ENCODE measurements at places on chromosomes 4 and X.

GRCh38 chrX:100979881-100980607 lies 10.5 kb downstream of the ARL13A start:
- DNase-seq, result no peak

DNA sequence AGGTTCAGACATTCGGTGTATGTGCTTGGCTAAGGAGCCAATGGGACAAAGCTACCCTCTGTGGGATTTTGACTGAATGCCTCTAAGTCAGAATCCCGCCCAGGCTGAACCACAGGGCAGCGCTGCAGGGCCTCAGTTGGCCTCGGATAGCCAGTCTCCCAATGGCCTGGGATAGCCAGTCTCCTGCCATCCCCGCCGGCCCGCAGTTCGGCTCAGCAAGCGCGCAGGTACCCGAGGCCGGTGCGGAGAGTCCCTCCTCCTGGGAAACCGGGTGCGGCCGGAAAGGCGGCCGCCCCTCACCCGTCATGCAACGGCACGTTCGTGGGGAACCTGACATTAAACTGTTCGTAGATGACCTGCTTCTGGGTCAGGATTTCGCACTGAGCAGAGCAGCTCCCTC lies 16.1 kb downstream of the PPEF2 start:
- DNase-seq, result no peak

DNA sequence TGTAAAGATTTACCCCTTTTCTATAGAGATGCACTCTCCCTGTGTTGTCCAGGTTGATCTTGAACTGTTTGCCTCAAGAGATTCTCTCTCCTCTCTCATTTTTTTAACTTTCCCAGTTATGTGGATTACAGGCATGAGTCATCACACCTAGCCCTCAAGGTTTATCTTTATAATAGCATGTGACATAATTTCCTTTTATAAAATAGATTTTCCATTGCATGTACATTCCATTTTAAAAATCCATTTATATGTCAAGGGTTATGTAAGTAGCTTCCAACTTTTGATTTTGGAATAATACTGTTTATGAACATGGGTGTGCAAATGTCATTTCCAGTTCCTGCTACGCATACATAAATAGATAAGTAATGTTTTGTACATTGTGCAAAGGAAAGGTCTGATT lies 20.6 kb downstream of the ZNF721 start:
- DNase-seq, result no peak

DNA sequence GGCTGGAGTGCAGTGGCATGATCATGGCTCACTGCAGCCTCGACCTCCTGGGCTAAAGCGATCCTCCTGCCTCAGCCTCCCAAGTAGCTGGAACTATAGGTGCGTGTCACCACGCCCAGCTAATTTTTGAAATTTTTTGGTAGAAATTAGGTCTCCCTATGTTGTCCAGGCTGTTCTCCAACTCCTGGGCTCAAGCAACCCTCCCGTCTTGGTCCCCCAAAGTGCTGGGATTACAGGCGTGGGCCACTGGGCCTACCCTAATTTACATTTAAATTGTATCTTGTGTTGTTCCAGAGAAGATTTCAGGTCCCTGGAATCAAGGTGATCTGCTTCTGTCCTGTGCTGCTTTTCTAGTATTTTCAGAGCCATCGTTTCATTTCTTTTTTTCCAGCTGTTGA lies 1.2 kb upstream of the LRPAP1 start:
- DNase-seq, result no peak

- DNase-seq, result no peak
Observed at GRCh38 chr4:175932116-175932515, 120.1 kb upstream of the GPM6A start.

- no peak for DNase-seq
Observed at GRCh38 chr4:100970414-100970813, 376.9 kb downstream of the PPP3CA start.

DNA sequence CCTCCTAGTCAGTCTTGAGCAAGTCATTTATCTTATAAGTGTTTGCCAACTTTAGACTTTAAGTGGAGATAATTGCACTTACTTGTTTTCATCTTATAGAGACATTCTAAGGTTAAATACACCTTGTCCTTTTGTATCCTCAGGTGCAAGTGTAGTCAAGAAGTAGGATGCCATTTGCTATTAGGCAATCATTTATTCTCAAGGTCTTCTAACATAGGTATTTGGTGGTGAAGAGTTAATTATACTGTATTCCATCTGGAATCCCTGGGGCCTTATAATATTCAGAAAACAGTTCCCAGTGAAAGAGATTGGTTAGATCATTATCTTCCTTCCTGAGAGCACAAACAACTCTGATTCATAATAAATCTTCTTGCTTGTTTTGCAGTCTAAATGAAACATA lies 23.7 kb downstream of the SULT1E1 start:
- no peak for DNase-seq

DNA sequence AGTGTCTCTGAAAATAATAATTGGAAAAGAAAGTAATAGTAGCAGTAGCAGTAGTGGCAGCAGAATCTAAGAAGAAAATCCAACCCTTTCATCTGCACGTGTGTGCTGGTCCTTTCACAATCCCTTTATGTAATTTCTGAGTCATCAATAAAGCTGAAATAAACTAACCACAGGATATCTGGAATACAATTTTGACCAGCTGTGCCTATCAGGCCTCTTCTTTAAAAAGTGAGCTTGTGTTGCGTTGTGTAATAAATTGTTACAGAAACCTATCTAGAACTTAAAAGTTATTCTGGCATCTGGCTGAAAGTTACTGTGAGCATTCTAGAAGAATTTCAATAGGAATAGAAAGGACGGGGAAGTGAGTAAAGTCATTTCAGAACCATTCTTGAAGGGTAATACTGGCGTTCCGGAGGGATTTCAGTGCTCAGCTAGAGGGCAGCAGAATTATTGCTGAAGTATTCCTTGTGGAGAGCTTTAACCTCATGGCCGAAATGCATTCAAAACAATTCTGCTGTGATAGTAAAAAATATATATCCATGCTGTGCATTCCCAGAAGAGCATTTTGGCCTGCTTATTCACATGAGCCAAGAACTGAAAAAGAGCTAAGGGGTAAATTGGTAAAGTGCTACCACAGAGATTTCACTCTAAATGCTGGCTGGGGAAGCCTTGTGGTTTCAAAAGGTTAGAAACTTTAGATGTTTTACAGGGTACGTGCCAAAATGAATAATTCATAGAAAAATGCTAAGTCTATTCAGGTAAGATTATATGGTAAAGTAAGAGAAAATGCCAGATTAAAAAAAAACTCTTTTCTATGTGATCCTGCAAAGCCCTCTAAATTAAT lies 260.6 kb downstream of the NKX6-1 start:
- DNase-seq, result peak; percentile 14

- DNase-seq, result no peak
Observed at GRCh38 chrX:69088171-69088938, 76.9 kb downstream of the PJA1 start.

GRCh38 chrX:9707306-9708033 lies 58.2 kb downstream of the GPR143 start:
- DNase-seq, result no peak

DNA sequence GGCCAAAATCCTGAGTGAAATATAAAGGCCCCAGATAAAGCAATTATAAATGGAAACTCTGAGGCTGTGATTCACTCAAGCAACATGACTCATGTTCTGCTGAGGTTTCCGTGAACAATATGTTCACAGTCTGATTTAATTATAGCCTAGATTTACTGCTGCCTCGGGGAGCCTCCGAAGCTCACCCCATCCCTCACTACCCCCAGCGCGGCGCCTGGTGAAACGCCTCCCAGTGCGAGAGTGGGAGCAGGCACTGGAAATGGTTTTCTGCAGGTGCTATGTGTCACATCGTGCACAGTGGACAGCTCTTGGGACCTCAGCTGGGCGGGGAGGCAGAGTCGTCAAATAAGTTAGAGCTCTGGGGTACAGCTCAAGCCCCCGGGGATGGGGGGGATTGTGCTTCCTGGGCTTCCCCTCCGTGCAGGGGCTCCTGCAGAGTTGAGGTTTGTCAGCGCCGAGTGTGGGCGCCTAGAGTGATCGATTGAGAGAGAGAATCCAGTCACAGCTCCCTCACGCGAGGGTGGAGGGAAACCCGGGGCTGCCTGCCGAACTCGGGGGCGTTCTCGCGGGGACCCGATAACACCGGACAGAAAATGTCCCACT lies 110.6 kb downstream of the PHKA2 start:
- DNase-seq, result no peak

DNA sequence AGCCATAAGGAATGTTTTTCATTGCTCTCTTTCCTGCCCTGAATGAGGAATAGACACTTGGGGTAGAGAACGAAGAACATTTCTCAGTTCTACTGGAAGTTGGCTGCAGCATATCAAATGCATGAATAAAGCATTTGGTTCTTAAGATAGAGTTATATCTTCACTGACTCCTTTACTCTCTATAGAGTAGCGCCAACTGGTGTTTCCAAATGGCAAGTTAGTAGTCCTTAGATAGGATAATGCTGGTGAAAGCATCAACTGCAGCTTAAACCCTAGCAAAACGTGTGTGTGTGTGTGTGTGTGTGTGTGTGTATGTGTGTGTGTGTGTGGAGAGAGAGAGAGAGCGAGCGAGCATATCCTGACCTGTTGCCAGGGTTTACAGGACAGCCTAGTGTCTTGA lies 62.2 kb upstream of the FRMPD4 start:
- DNase-seq, result no peak

DNA sequence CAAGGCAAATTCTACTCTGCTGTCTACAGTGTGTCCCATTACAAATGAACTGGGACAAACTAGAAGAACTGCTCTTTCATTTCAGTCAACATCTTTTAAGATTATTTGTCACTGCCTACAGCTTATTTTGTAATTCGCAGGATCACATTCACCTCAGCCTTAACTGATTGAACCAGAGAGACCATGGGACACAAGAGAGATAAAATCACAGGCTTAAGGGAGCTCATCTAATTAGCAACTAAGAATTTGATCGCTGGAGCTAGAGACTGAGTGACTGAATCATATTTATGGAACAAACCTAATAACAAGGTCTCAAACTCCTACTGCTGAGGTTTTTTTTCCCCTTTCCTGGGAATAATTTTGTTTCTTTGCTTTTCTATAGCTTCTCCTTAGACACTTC lies 898.2 kb downstream of the PCDH18 start:
- DNase-seq, result no peak

DNA sequence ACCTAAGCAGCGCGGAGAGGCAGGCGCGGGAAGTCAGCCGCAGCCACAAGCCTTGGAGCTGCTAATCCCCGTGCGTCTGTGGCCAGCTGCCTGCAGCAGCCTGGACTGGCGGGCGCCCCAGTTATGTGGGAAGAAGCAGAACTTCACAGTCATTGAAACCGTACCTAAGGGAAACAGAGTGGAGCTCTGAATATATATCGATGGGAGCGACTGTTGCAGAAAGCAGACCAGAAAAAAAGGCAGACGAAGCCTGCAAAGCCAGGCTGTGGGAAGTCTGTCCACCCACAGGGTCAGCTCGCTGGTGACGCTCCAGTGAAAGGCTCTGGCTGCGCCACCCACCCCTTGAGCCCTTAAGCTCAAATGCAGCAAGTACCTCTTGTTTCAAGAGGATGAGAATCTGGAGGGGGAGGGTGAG lies 24.7 kb downstream of the KCNE5 start:
- DNase-seq, result no peak

DNA sequence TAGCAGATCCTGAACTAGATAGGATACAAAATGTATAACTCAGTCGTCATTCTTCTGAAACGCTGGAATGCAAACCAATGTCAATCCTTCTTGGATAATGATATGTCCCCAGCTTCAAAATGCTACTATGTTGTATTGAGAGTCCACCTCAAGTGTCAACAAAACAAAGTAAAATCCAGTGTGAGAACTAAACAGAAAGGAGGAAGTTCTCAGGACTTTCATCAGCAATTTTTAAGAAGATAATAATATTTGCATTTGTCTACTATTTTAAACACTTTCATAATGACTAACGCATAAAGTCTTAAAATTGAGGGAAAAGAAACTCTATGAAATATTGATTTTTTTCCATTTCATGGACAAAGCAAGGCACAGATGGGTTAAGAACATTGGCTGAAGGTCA lies 36.3 kb downstream of the SOD3 start:
- no peak for DNase-seq

- no peak for DNase-seq
Observed at GRCh38 chrX:99914635-99915034, 495.4 kb downstream of the PCDH19 start.

- no peak for DNase-seq
Observed at GRCh38 chr4:22385611-22386011, 130.3 kb downstream of the ADGRA3 start.

- no peak for DNase-seq
Observed at GRCh38 chr4:156547439-156547838, 424.2 kb downstream of the PDGFC start.

GRCh38 chr4:102843273-102843672 lies 15.9 kb upstream of the UBE2D3 start:
- no peak for DNase-seq

DNA sequence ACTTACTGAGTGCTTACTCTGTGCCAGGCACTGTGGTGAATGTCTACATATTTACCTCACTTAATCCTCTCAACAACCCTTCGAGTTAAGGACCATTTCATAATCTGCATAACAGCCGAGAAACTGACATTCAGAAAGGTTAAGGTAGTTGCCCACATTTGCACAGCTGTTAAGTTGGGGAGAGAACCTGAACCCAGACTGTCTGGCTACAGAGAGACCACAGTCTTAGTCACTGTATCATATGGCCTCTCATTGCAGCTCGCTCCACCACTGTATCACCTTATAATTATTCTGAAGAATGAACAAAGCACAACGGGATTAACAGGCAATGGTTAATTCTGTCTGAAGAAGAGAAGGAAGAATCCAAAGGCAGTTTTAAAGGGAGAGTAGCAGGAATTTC lies 98.5 kb downstream of the ADGRA3 start:
- no peak for DNase-seq

DNA sequence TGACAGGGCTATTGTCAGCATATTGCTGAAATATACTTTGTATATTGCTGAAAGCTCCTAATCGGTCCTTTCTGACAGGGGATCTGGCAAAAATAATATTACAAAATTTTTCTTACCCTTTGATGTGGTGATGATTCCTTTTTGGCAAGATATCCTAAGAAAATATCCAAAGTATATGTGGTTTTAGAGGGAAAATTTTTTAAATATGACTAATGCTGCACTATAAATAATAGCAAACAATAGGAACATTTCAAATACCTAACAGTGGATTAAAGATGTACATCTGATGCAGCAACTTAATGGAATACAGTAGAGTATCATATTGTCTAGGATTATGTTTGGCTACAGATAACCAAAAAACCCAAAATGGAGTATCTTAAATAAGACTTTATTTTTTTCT lies 49.6 kb downstream of the RRAGB start:
- no peak for DNase-seq

DNA sequence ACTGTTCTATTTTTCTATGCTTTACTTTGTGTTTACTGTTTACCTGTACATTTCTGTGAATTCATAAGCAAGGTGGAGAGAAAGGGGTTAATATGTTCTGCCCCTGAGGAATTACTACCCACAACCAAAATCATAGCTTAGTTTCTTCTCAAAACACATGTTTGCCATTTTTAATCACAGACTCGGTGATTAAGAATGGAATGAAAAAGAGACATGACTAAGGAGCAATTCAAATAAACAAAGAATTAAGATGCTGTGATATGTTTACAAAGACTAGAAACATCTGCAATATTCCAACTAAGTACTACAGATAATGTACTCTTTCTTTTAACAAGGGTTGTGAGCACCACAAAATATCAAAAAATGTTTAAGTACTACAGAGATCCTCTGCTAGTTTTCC lies 11.7 kb upstream of the FAT4 start:
- no peak for DNase-seq
